Airway epithelial cell (primary cell): ENCODE measurements at places on chromosomes 1 and 21. TPM values are rescaled to one million over a fixed set of nuclear protein-coding genes. Genes with fewer than 3 reads are reported as not detected.

CTSK gene
- 0.79 and 1.9 TPM in 2 replicates for total RNA-seq

HSD3B1 gene
- total RNA-seq = not detected in 2 replicates

GBP5 gene
- 0.05 and 0.71 TPM in 2 replicates for total RNA-seq

ZBTB21 gene
- total RNA-seq = 3.2 and 5.5 TPM in 2 replicates

TMEM52 gene
- total RNA-seq = 3.4 and 8.2 TPM in 2 replicates

GJA5 gene
- 0.07 and 3.0 TPM in 2 replicates for total RNA-seq

C1orf141 gene
- not detected in 2 replicates for total RNA-seq

PLA2G2C gene
- total RNA-seq = not detected in 2 replicates

VASH2 gene
- 0.05 and 0.49 TPM in 2 replicates for total RNA-seq

CGN gene
- 5.8 and 10.7 TPM in 2 replicates for total RNA-seq

RNF186 gene
- total RNA-seq = not detected in 2 replicates

LRRC71 gene
- total RNA-seq = not detected in 2 replicates

SLAMF9 gene
- total RNA-seq = 32.0 and 35.2 TPM in 2 replicates

SLC9C2 gene
- total RNA-seq = not detected in 2 replicates

PCP4L1 gene
- total RNA-seq = 1.3 and 1.9 TPM in 2 replicates

DPT gene
- not detected in 2 replicates for total RNA-seq

LCE1F gene
- not detected in 2 replicates for total RNA-seq

PDE9A gene
- 1.4 and 1.8 TPM in 2 replicates for total RNA-seq

TP73 gene
- 6.1 and 9.5 TPM in 2 replicates for total RNA-seq

VANGL2 gene
- 9.9 and 16.4 TPM in 2 replicates for total RNA-seq

S100A16 gene
- total RNA-seq = 1,881 and 1,940 TPM in 2 replicates

EFNA1 gene
- 26.1 and 41.9 TPM in 2 replicates for total RNA-seq

LAD1 gene
- 244 and 293 TPM in 2 replicates for total RNA-seq

CRYZL1 gene
- 12.1 and 16.1 TPM in 2 replicates for total RNA-seq

CACNA1E gene
- total RNA-seq = not detected in 2 replicates

DNAH14 gene
- 7.0 and 12.9 TPM in 2 replicates for total RNA-seq

EGLN1 gene
- total RNA-seq = 21.6 and 24.1 TPM in 2 replicates

RGS13 gene
- not detected in 2 replicates for total RNA-seq

INPP5B gene
- total RNA-seq = 5.8 and 7.8 TPM in 2 replicates

DCDC2B gene
- total RNA-seq = not detected in 2 replicates

MFSD2A gene
- total RNA-seq = 23.6 and 30.8 TPM in 2 replicates
